ENCODE measurements at places on chromosomes 6 and 20.

- DNase-seq: no peak
These were observed 6.6 kb downstream of the CTSA start for GRCh38 chr20:45897692-45898091.

GRCh38 chr6:31892821-31893220, 4.7 kb downstream of the EHMT2 start:
- no peak for DNase-seq

DNA sequence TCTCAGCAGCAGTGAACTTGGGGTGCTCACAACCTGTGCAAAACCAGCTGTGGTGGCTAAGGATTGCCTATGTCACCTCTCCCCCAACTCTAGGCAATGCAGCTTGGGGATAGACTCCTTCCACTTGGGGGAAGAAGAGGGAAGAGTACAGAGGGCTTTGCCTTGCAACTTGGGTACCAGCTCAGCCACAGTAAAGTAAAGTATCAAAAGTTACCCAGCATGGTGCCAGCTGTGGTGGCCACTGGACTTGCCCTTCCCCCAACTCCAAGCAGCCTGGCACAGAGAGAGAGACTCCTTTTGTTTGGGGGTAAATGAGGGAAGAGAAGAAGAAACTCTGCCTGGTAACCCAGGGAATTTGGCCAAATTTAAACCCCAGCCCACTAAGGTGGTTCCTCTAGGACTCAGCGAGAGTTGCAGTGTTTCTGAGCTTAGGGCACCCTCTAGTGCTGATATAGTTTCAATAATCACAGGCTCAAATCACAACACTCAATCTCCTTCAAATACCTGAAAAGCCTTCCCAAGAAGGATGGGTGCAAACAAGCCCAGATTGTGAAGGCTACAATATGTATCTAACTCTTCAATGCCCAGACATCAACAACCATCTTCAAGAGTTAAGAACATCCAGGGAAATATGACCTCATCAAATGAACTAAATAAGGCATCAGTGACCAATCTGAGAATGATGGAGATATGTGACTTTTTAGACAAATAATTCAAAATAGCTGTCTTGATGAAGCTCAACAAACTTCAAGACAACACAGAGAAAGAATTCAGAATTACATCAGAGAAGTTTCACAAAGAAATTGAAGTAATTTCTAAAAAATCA, 7.6 kb upstream of the DEFB129 start:
- DNase-seq: no peak

DNA sequence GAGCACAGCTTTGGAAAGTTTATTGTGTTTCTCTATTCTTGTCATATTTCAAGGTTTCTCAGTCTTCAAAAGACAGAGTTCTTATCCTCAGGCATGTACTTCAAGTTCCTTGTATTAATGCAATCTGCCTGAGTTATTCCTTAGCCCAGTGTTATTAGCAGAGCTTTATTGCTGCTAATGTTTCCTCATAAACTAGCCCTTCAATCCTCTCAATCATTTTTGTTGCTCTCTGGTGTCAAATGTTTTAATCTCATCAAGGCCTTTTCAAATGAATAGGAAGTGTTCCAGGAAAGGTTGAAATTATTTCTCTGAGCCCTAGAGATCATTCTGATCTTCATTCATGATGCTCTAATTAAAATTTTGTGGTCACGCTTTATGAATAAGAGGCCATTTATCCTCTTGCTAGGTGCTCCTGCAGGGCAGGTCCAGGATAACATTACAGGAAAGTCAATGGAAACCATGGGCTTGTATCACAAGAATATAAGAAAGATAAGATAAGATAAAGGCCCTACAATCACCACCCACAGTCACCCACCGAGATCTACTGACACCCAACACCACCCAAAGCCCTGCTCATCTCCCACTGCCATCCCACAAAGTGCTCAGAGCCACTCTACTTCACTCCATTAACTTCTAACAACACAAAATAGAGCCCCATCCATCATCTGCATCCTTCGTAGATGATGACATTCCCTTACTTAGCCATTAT, 125.9 kb downstream of the COL9A1 start:
- no peak for DNase-seq

DNA sequence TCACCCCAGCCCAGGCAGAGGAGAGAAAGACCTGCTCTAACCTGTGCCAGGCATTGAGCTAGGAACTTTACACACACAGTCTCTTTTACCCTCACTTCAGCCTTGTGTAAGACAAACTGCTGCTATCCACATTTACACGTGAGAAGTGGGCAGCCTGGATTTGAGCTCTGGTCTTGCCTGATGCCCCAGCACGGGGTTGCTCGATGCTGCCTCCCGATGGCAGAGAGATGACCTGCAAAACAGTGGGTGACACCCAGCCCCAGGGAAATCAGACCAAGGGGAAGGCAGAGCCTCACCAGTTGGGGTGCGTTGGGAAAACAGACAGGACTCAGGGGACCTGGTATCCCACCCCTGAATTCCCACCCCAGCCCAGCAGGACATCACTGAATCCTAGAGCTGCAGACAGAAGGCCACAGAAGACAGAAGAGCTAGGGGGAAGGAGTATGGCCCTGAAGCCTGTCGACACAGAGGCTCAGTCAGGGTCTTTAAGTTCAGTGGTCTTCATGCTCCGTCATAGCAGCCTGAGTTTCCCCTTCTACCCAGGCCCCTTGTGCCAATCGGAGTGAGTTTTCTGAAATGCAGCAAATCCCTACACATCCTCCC, 990 bp downstream of the BPI start:
- peak; percentile 7 for DNase-seq

- DNase-seq: no peak
These were observed 18.1 kb downstream of the HLA-DPB1 start for GRCh38 chr6:33093855-33094254.

DNA sequence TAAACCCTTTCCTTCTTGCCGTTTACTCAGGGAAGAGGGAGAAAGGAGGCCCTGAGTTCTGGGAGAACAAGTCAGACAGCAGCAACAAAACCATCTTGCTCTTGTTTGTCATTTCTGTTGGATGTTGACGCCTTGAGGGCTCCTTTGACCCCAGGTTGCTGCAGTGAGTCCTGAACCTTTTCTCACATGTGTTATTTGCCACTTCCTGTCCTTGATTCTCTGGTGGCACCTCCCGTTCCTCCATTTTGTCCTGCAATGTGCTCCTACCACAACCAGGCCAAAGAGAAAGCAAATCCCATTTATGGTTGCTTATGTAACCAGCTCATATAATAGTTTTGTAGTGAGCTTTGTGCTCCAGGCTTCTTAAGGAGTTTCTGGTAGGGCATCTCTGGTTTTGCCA, 66.6 kb upstream of the ADGRF4 start:
- DNase-seq: no peak

- DNase-seq: no peak
These were observed 54.5 kb upstream of the TENT5A start for GRCh38 chr6:81806793-81807565.

GRCh38 chr20:51789434-51789833, 12.9 kb downstream of the SALL4 start:
- no peak for DNase-seq

DNA sequence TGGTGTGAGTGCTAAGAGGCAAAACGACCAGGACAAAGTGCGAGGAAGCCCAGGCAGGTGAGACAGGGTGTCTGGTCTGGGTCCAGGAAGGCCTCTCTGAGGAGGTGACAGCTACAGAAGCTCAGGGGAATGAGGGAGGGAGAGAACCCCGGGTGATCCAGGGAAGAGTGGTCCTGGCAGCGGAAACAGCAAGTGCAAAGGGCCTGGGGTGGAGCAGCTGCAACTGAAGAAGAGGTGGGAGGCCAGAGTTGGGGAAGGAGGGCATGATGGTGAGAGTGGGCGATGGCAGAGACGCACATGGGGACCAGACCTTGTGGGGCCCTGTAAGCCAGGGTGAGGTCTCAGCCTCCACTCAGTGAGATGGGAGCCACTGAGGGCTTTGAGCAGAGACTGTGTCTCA, 45.8 kb downstream of the DLGAP4 start:
- no peak for DNase-seq

- DNase-seq: no peak
These were observed 52.2 kb upstream of the TOX2 start for GRCh38 chr20:43862438-43862837.

- no peak for DNase-seq
These were observed 147.1 kb upstream of the MARCKS start for GRCh38 chr6:113709936-113710509.

DNA sequence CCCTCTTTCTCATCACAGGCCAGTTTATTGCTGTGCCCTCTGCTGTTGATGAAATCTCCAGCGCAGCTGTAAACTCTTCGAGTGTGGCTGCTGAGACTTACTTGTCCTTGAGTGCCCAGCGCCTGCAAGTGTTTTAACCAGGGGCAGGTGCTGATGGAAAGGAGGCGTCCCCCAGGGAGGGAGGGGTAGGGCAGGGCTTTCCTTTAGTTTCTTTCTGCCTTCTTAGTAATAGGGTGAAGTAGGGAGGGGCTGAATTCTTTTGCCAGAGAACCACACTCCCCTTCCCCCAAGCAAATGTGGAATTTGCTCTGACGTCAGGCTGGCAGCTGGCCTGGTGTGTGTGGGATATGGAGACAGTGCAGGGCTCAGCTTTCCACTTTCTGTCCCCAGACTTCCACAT, 61.2 kb downstream of the IGF2R start:
- no peak for DNase-seq

GRCh38 chr6:7765575-7766325, 39.9 kb downstream of the BMP6 start:
- no peak for DNase-seq

DNA sequence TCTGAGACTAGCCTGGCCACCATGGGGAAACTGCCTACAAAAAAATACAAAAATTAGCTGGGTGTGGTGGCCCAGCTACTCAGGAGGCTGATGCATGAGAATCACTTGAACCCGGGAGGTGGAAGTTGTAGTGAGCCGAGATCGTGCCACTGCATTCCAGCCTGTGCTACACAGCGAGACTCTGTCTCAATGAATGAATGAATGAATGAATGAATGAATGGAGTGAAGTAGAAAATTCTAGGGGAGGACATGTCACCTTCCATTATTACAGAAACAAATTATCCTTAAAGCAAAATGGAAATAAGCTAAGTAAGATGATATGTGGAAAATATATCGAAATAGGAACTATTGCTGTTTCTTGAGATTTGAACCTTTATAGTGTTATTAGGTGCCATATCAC, 2.9 kb upstream of the PNISR start:
- no peak for DNase-seq

DNA sequence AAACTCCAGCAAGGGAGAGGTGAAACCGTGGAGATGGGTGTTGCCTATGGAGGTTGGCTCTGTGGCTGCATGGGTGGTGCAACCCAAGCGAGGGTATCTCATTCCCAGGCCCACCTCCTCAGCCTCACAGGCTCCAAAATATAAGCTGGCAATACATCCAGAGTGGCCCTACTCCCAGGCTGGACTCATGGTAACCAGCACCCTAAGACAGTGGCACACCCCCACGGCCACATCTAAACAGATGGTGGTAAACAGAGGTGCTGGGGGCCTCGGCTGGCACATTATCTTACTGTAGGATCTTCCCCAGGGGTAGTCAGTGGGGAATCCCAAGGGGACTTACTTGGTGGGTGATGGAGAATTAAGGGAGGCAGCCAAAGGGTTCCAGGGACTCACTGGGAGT, 33.7 kb upstream of the CCND3 start:
- DNase-seq: no peak

GRCh38 chr6:157774153-157775135, 48.6 kb upstream of the SNX9 start:
- no peak for DNase-seq

DNA sequence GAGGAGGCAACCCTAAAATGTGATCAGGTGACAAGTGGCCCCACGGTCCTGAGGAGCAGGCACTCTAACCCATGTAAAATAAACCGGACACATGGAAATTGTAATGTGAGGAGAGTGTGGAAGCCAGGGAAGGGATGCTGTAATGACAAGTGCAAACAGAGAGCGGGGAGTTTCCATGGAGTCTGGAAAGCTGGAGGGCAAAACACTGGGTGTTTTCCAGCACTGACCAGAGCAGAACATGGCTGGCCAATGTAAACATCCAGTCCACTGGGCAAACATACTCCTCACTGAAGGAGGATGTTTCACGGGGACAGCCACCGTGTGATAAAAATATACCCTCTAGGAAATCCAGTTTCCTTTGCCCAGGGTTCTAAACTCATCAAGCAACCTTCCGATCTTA, 219.0 kb upstream of the JARID2 start:
- no peak for DNase-seq

Measured in stimulated activated CD4-positive, alpha-beta T cell treated with anti-CD3 and anti-CD28 coated beads, Interleukin-4, amount 100 ng/mL, for 1 hour (primary cell).